ENCODE measurements at places on chromosomes 2 and 18. TPM values are rescaled to one million over a fixed set of nuclear protein-coding genes. Genes with fewer than 3 reads are reported as not detected.

DNA sequence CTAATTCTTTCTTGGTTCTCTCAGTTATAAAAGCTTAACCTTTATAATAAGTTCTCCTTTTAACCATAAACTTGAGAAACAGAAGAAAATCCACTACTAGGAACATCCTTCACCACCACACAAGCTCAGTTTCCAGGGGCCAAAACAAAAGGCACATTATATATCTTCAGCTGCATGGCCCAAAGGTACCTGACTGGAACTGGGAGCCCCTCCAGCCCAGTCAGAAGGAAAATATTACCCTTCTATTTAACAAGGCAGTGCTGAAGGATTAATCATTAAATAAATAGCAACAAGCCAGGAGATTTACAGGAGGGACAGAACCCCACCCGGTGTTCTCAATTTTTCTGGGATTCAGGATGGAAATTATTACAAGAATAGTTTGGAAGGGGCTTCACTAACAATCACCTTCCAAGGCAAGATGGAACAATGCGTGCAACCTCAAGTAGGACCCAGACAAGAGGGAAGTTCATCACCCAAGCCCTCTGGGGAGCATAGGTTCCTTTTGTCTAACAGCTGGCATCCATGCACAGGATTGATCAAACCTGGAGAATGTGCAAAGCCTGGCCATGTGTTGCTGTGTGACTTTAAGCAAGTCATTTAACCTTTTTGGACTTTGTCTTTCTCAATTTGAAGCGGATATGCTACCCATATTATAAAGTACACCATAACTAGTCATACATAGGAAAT is 159.6 kb upstream of the SETBP1 start:
- no peak overlapping the region for H3K4me3 ChIP-seq
- H3K4me1 ChIP-seq, result no peaks in the 10 kb centered on the region
- H3K27me3 ChIP-seq, result no peaks in the 10 kb centered on the region
- DNase-seq, result no peak

The IL36G gene
- total RNA-seq, result not detected

DNA sequence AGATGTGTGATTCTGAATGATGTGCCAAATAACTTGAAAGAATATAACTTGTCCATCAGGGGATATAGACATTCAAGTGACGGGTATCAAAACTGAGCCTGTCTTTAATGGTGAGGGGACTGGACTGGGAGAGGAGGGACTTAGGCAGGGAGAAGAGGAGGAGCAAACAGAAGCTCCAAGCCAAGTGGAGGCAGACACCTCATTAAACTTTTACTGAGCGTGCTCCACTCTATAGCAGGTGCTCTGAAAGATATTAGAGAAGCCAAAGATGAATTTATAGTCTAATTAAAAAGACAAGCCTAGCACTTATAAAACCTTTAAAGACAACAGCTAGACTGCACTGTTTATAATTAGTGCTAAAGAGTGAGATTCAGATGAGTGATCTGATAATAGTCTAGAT is 47.7 kb upstream of the SMAD2 start:
- no peak overlapping the region for H3K4me3 ChIP-seq
- H3K27me3 ChIP-seq, result no peaks in the 10 kb centered on the region
- H3K36me3 ChIP-seq, result no peaks in the 10 kb centered on the region
- no peak for DNase-seq
- no peaks in the 10 kb centered on the region for H3K4me1 ChIP-seq
- H3K27ac ChIP-seq, result no peak overlapping the region

DNA sequence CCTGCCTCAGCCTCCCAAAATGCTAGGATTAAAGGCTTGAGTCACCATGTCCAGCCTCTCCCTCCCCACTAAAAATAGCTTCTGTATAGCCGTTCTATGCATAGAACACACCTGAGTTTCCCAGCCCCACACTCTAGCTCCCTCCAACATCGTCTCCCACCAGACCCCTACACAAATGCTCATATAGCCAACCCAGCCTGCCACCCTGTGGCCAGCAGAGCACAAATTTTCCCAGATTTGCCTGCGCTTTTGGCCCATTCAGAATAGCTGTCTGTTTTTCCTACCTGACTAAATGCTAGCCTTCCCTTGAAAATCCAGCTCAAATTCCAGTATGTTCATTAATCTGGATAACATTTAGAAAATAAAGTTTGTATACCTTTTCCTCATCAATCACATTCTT is 22.8 kb downstream of the TRABD2A start:
- no peaks in the 10 kb centered on the region for H3K27me3 ChIP-seq
- DNase-seq, result no peak
- H3K36me3 ChIP-seq, result no peaks in the 10 kb centered on the region
- H3K4me1 ChIP-seq, result no peaks in the 10 kb centered on the region
- H3K4me3 ChIP-seq, result no peak overlapping the region

The NRP2 gene
- 56.9 TPM for total RNA-seq
